COR-L47 (cell line): ENCODE measurements at places on chromosomes 7 and 10.

DNA sequence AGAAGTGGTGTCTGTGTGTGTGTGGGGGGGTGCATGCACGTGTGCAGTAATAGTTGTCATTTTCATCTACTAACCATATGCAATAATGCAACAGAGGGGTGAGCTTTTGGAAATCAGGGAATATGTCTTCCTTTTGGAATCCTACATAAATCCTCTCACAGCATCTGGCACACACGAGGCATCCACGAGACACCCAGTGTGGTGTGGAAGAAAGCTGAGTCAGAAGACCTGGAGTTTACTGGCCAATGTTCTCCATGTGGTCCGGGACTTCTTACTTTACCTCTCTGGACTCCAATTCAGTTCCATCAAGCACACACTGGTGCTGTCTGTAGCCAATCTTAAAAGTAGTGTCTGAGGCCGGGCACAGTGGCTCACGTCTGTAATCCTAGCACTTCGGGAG, 43.1 kb upstream of the C10orf90 start:
- DNase-seq, result no peak

GRCh38 chr7:66731986-66732385, 8.5 kb upstream of the RABGEF1 start:
- DNase-seq, result no peak

DNA sequence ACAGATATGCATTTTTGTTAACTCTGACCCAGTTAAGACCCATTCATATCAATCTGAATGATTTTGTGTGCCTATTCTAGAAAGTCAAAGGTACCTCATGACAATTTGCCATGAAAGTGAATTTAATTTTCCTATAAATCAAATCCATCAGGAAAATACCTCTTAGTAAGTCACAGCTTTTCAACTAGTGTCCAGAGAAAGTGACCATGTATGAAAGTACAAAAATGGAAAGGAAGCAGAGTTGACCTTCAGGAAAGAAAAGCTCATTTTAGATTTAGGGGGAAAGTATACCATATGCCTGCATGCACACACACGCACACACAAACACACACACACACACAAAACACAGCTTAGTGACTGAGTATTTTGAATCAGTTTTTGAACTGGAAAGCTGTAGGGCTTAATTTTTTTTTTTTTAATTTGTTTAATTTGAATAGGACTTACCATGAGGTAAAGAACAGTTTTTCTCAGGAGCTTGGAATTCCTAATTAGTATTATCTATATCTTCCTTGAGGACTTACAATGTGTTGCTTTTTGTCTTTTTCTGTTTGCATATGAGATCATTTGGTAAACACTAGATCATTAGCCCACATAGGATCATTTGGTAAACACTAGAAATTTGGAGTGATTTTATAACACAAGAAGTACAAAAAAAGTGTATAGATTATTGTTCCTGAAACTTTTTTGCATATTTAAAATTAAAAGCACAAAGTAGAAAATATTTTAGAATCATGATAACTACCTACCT, 61.6 kb downstream of the ZNF277 start:
- no peak for DNase-seq

- DNase-seq, result no peak
Observed at GRCh38 chr10:7666253-7667023, at the start of gene ITIH5. TSS of gene ITIH5 (minus strand) at chr10:7666966. CDS start at chr10:7666892, 74 bp downstream.

- no peak for DNase-seq
Observed at GRCh38 chr7:88337572-88337971, 30.9 kb upstream of the STEAP4 start.

DNA sequence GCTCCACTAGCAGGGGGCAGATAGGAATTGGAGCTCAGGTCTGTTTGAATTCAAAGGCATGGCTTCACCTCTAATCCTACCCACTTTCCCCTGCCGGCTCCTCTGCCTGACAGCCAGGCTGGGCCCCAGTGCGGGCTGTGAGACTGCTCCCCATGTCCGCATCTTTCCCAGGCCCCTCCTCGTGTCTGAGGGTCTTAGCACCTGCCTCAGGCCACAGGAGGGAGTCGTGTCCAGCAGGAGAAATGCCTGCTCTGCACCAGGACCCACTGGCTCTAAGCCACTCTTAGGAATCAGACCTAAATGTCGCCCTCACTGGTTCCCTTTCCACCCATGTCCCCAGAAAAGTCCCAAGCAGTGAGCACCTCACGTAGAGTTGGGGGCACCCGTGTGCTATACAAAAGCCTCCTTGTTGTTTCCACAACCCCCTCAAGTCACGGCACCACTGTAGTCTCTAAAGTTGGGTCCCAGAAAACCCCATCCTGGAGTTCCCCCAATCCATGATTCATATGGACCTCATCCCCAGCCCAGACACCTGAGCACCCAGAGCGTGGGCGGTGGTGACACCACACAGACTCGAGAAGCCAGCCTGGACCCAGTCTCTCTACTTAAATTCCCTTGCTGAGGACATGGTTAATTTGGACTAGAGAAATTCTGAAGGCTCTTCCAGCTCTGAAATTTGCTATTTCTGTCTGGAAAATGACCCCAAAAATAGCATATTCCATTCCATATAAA, 466.4 kb upstream of the ZMIZ1 start:
- DNase-seq, result no peak

DNA sequence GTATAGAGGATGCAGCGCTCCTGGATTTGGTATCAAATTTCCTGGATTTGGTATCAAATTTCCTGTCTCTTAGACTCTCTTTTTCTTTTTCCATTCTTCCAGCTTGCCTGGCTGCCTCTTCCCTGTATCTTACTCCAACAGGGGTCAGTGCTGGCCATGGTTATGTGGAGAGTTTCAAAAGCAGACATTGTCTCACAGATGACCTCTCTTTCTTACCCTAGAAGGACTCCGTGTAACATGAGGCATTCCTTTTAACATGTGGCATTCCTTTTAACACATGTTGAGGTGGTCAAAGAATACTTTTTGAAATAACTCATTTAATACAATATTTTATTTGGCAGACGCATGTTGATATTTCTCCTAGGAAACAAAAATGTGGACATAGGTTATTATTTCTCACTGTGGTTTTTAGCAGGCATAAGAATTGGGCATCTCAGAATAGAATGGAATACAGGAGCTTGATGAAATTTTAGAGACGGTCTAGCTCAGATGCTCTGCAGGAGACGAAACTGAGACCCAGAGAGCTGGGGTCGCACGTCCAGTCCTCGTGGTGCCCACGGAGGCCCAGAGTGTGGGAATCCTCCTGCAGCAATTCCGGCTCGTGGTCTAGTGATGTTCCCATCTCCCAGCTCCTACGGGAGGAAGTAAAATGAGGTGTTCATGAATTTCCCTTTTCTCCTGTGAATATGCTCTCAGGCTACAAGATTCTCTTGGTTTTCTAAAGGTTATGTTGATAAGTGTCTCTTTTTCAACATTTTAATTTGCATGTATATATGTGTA, 59.6 kb upstream of the PITRM1 start:
- no peak for DNase-seq

DNA sequence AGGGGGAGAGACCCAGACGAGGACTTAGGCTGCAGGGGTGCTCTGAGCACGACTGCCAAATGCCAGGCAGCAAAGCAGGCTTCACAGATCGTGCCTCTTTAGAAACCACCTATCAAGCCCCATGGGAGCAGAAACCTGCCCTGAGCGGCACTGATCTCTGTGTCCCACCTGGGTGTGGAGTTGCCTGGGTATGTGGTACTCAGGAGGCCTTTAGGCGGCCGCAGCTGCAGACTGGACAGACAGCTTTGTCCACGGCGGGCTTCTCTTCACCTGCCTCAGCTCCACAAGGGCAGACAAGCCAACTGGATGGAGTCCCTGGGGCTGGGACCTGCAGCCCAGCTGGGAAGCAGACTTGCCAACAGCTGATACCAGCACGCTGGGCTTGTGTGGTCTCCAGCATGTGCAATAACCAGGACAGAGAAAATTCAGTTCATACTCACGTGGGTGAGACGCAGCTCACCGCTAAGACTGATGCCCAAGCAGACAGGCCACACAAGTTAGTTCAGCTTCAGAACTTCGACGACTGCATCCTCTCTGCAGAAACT, 163.2 kb downstream of the EBF3 start:
- no peak for DNase-seq

GRCh38 chr10:119348516-119349240, 141.3 kb downstream of the GRK5 start:
- no peak for DNase-seq

DNA sequence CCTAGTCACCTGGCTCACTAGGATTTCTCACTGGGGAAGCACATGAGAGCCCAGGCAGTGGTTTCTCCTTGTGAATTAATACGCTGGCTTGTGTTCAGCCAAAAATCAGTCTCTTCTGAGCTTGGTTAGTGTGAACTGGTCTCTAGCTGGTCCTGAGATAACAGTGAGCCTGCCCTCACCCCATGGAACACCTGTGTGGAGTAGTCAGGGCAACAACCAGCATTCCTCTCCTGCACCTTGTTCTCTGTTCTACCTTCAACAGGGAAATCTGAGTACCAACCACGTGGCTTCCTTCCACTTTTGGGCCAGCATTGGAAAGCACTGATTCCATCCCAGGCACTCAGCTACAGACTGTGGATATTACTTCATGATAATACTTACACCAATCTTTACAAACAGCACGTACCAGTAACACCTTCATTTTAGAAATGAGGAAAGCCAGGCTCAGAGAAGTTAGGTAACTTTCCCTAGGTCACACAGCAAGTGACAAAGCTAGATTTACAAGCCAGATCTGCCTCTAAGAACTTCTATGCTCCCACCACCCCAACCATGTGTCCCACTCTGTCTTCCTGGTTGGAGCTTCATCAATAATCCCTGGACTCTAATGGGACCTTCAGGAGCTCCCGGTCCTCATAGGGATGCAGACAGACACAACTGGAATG, 106.6 kb downstream of the GRID1 start:
- DNase-seq, result no peak

DNA sequence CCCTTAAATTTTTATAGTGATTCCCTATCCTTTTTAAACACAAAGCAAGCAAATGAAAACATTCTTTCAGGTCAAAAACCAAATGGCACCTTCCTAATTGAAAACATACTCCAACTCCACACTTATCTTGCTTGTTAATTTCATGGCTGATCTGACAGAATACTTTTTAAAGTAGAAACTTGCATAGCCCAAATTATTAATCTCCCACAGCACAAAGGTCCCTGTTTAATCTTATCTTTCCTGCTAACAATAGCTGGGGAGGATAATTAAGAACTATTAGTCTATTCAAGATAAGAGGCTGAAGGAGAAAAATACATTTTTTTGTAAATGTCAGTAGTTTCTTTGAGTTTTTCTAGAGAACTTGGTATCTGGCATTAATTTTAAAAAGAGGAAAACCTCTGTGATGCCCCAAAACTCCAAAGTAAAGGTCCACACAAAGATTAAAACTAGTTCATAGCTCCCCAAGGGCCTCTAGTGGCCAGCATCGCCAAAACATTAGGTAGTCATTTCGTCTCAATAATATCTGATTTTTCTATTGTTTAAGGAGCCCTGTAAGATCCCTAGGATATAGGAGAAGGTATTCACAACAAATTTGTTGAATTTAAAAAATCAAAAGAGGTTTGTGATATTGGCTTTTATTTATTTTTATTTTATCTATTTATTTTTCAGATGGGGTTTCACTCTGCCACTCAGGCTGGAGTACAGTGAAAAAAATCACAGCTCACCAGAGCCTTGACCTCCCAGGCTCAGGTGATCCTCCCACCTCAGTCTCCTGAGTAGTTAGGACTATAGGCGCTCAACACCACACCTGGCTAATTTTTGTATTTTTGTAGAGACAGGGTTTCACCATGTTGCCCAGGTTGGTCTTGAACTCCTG, 14.7 kb downstream of the CDNF start:
- no peak for DNase-seq

GRCh38 chr10:70561558-70561957, 41.0 kb downstream of the PRF1 start:
- no peak for DNase-seq

DNA sequence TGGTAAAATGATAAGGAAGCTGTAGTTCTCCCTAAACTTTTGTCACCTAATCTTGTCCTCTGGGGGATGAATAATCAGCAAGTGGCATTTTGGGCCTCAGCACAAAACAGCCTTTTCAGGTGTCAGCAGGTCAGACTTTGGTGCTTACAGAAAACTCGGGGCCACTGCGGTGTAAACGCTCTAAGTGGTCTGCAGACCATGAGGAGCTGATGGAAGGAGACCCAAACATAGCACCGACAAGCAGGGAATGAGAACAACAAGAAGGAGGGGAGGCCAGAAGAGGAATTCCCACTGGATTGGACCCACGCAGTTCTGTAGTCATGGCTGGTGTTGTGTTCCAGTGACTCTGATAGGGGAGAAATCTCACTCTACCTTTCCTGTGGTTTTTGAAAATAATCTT, 45.4 kb downstream of the RAMP3 start:
- DNase-seq, result no peak

DNA sequence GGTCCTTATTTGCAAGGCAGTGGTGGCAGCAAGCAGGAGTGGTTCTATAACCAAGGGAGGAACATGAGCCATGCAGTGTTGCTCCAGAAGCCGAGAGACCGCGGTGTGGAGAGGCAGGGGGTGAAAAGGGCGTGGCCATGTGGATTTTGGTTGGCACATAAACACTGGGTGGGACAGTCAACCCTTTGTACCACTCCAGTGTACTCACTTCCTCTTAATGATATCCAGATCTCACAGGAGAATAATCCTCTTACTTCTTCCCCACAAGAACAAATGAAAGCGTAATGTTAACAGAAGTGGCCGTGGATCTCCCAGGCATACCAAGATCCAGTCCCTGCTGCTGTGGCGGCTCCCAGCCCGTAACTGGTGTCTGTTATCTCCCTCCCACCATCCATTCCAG, 42.4 kb downstream of the XRCC2 start:
- DNase-seq, result no peak
